ENCODE measurements at places on chromosomes 4 and X.

DNA sequence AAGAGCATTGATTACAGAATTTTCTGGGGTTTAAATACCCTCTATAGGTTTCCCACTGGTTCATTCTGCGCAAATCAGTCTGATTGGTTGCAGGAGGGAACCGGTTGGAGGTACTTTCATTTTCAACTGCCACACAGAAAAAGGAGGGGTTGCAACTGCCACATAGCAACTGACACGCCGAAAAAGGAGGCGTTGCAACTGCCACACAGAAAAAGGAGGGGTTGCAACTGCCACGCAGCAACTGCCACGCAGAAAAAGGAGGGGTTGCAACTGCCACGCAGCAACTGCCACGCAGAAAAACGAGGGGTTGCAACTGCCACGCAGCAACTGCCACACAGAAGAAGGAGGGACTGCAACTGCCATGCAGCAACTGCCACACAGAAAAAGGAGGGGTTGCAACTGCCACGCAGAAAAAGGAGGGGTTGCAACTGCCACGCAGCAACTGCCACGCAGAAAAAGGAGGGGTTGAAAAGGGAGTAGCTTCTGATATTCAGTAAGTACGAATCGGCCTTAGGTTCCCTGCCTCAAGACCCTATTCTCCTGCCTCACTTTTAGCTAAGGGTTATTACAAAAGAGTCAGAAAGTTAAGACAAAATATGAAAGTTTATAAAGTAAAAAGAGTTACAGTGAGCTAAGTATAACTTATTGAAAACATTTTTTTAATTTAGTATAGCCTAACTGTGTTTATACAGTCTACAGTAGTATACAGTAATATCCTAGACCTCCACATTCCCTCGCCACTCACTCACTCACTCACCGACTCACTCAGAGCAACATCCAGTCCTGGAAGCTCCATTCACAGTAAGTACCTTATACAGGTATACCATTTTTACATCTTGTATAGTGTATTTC, 431.8 kb downstream of the KCTD8 start:
- no peak for DNase-seq

DNA sequence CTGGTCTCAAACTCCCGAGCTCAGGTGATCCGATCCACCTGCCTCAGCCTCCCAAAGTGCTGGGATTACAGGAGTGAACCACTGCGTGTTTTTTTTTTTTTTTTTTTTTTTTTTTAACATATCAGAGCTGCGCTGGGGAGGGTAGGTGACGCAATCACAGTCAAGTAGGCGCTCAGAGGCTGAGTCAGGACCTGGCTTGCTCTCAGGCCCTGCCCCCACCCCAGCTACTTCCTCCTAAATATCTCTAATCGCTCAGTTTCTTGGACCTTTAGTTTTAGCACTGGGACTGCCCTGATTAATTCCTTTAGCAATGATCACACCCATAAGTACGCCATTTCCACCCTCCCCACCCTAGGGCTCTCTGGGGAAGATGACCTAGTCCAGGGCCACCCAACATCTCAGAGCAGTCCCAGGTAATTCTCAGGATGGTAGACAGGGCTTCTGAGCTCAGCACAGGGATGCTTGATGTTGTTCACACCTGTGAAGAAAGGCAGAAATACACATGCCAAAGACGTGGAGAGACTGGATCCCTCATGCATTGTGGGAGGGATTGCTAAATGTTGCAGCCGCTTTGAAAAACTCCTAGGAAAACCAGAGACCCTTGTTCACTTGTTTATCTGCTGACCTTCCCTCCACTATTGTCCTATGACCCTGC, 50.2 kb downstream of the DDX3X start:
- peak; percentile 30 for DNase-seq

DNA sequence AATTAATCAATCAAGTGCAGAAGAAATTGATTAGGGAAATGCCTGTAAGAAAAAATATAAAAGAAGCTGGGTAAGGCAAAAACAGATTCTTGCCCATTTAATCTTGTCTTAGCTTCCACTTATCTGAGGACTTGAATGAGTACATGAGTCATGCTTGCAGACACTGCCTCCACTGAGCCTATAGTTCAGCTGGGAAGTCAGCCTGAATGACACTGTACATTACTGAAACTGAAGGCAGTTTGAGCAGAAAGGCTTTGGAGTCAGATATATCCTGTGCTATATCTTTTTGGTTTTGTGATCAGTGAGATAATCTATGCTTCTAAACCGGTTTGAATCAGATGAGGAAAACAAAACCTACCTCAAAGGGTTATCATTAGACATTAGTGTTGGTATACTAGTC, 61.3 kb downstream of the NUDT11 start:
- DNase-seq = no peak

- no peak for DNase-seq
Observed at GRCh38 chr4:167102475-167102874, 131.8 kb downstream of the SPOCK3 start.

DNA sequence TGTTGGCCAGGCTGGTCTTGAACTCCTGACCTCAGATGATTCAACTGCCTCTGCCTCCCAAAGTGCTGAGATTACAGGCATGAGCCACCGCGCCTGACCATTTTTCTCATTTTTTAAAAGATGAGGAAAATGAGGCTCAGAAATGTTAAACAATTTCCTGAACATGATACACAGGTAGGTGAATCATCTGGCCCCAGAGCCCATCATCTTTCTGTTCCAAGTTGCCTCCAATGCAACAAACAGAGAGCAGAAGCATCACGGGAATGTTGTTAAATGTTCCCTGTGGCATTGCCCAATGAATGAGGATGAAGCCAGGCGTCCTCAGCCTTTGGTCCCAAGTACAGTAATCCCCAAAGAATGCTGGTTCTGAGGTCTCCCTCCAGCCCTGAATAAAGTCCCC, 31.3 kb upstream of the ANXA5 start:
- DNase-seq = no peak

- DNase-seq = no peak
Observed at GRCh38 chr4:16043642-16044498, 40.0 kb downstream of the PROM1 start.

DNA sequence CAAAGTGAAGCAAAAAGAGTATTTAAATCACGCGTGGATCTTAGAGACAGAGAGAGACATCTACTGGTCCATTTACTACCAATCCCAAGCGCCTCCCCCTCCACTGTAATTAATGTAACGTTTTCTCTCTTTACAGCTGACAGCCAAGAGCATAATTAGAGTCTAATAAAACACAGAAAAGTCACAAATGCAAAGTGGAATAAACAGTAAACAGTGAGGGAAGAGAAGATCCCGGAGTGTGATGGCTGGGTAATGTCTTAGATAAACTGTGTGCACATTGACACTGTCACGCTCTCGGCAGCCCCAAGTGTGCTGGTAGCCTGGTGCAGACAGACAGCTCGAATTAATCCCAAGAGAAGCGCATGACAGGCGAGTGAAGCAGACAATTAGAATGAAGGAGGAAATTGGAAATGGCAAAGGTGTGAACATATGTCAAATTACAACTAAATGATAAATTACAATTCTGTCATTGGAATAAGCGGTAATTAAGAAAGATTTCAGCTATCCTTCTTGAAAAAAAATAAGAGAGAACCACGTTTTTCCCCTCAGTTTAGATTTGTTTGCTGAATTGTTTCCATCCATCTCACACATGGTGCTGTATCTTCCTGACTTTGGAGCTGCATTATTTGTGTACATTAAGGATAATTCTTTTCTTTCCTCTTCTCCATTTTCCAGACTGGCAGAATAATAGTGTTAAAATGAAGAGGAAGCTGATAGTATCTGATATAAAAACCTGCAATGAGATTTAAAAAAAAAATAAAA, 100.1 kb downstream of the CXXC4 start:
- no peak for DNase-seq

DNA sequence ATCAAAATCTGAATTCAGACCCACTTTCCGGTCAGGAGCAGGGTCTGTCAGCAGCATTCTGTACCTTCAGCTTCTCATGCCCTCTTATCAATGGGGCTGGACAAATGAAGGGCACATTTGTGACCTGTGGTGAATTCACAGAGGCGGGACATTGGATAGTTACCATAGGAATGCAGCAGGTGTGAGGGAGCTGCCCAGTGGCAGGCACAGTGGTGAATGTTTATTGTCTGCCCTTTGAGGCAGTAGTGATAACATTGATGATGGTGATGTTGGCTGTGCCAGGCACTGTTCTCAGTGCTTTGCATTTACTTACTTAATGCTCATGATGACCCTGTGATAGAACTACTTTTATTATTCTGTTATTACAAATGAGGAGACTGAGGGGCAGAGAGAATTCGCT, 101.2 kb upstream of the KIT start:
- DNase-seq = no peak

GRCh38 chr4:170106900-170107299, 17.1 kb upstream of the AADAT start:
- no peak for DNase-seq

GRCh38 chr4:43452948-43453347, 560.4 kb downstream of the GRXCR1 start:
- DNase-seq = no peak

DNA sequence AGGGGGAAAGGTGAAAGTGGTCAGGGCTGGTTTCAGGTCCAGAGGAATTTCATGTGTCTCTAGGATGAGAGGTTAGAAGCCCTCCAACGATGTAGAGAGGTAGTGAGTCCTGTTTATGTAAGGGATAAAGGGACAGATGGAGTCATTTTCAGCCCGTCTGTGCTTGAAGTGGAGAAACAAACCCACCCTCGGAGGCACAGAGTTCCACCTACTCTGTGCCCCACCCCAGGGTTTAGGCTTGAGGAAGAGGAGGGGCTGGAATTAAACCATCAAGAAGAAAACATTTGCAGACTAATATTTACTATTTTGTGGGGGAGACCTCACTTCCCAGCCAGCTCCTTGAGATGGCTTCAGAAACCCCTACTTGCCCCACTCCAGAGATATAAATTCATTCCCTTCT, 868 bp upstream of the GNL3L start:
- no peak for DNase-seq

- DNase-seq = no peak
Observed at GRCh38 chr4:44684648-44685047, 6.4 kb downstream of the GUF1 start.

DNA sequence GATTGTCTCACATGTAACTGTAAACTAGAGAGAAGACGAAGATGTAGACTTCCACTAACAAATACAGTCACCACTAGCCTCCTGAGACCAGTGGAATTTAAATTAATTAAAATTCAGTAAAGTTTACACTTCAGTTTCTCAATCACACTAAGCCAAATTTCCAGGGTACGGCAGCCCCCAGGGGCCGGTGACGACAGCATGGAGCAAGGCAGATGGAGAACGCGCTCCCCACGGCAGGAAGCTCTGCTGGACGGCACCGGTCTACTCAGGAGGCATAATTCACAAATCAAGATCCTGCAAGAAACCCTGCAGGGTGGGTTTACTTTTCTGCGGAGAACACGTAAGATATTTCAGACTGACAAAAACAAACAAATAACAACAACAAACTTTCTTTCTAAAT, 80.7 kb downstream of the FAT1 start:
- DNase-seq = no peak

- DNase-seq = no peak
Observed at GRCh38 chrX:125003746-125004446, 315.8 kb upstream of the TEX13C start.

- DNase-seq = no peak
Observed at GRCh38 chr4:188492886-188493285, 353.6 kb downstream of the TRIML1 start.

DNA sequence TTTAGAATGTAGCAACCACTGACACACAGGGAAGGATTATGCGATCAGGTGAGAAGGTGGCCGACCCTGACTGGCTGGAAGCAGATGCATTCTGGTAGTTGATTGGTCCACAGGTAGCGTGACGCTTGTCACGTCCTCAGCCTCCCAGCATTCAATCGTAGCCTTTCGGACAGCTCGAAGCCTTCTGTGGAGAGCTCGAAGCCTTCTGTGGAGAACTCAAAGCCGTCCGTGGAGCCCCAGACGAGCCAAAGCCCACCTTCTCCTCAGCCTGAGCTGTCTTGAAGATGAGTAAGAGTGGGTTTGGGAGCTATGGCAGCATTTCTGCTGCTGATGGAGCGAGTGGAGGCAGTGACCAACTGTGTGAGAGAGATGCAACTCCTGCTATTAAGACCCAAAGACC, 319 bp downstream of the RPA4 start:
- DNase-seq = no peak

GRCh38 chrX:5528057-5528456, 700.6 kb downstream of the NLGN4X start:
- DNase-seq = no peak

DNA sequence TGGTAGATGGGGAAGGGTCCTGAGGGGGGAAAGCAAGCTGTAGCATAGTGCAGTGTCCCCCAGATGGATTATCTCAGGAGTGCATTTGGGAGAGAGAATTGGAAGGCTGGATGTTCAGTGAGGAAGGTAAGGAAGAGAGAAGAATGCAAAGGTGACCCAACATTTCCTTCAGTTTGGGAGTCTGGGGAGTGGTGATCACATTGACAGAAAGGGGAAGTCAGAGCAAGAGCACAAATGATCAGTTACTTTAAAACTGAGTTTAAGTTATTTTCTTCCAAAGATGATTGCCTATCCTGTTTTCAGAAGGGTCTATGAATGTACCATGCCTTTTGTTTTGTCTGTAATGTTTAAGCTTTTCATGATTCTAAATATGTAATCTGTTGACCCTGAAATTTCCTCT, 47.6 kb downstream of the ARHGAP10 start:
- DNase-seq = no peak

DNA sequence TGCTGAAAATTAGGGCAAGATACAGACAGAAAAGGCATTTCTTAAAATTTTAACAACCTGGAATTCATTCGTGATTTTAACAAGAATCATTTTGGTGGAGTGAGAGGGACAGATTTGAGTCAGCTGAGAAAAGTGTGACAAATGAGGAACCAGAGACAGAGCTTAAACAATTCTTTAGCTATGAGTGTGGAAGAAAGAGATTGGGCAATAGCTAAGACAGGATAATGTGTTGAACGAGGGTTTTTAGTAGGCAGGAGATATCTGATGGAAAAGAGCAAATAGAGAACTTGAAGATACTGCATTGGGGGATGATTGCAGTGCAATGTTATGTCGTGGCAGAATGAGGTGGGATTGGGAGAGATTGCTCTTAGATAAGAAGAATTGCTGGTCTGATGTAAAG, 164.2 kb upstream of the SPRY1 start:
- no peak for DNase-seq

- DNase-seq = no peak
Observed at GRCh38 chr4:2651546-2651945, 104.6 kb downstream of the TNIP2 start.

DNA sequence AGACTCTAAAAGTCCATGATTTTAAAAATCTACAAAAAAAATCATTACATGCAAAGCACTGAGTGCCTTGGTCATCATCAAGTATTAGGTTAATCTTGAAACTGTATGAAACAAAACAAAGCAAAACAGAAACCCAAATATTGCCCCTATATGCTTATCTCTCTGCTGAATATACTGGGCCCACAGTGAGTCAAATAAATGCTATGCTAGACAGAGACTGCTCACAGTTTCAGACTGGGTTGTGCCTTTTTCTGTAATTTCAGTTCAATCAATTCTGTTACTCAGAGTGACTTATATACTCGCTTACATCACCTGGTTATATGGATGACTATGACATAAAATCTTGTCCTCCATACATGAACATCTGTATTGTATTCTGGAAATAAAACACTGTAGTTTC, 257.1 kb upstream of the ACTRT1 start:
- no peak for DNase-seq

GRCh38 chr4:15649914-15650545, 5.1 kb downstream of the FBXL5 start:
- DNase-seq = peak; percentile 43

GRCh38 chr4:122341886-122342285, 36.9 kb upstream of the ADAD1 start:
- no peak for DNase-seq

GRCh38 chr4:4838936-4839810, 20.3 kb upstream of the MSX1 start:
- DNase-seq = no peak
